ENCODE measurements at places on chromosomes 13 and 19. TPM values are rescaled to one million over a fixed set of nuclear protein-coding genes. Genes with fewer than 3 reads are reported as not detected.

- peak; percentile 73 for DNase-seq
These were observed at the start of gene ZNF507 for GRCh38 chr19:32345261-32346207. Gene ZNF507, plus strand, starts transcription at chr19:32345610. Its CDS starts 7,221 bp downstream, at chr19:32352831.

DNA sequence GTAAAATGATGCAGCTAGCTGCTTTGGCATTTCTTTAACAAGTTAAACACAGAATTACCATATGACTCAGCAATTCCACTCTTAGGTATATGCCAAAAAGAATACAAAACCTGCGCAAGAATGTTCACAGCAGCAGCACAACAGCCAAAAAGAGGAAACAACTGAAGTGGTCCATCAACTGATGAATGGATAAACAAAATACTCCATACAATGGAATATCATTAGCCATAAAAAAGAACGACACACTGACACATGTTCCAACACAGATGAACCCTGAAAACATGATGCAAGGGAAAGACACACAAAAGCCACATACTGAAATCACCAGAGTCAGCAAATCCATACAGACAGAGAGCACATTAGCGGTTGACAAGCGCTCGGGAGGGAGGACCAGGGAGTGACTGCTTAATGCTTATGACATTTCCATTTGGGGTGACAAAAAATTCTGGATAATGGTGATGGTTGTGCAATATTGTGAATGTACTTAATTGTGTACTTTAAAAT, 3.0 kb downstream of the PCID2 start:
- DNase-seq, result no peak

- DNase-seq, result no peak
These were observed 19.1 kb downstream of the DNAJC15 start for GRCh38 chr13:43042410-43042921.

GRCh38 chr13:32225481-32225931, 89.7 kb downstream of the ZAR1L start:
- DNase-seq, result peak; percentile 94

GRCh38 chr13:100124265-100124664, 35.4 kb downstream of the PCCA start:
- no peak for DNase-seq

GRCh38 chr13:22262001-22262885, 591.4 kb downstream of the FGF9 start:
- no peak for DNase-seq

DNA sequence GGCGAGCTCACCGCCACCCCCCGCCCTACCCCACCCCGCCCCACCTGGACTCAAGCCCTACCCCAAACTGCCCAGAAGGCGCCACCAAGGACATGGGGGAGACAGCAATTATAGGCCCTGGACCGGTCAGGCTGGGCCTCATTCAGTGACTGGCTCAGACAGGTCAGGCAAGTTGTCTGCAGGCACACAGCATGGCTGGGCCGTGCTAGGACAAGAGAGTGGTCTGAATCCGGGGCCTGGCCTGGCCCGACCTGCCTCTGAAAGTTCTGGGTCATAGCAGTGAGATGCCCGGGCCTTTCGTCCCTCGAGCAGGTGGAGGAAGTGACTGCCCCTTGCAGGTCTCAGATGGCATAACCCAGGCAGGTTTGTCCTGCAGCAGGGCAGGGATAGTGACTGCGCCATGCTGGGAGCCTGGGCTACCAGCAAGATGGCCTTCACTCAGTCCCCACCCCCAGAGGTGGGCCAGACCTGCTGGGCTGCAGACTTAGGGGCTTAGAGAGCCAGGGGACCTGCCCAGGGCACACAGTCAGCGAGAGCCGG, 21.0 kb downstream of the COMP start:
- DNase-seq, result no peak

DNA sequence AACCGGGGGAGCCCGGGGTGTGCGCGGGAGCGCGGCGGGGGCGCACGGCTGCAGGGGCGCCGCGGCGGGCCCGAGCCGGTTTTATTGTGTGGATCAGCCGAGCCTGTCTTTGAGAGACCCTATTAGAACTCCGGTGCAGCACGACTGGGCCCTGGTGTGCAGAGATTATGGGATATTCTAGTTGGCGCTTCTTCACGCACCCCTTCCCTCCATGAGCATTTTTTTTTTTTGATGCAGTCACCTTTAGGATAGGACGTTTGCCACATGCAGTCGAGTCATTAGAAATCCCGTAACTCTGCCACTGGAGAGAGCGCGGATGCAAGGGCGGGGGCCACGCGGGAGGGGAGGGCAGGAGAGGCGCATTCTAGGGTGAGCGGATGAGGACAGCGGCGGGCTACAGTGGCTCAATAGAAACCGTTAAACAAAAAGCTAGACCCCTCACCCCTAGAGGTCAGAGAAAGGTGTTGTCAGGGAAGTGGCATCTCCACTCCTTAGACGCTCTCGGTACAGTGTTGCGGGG, 3.7 kb downstream of the FGF9 start:
- DNase-seq, result no peak

GRCh38 chr13:46602531-46602930, 49.6 kb downstream of the LRCH1 start:
- no peak for DNase-seq

DNA sequence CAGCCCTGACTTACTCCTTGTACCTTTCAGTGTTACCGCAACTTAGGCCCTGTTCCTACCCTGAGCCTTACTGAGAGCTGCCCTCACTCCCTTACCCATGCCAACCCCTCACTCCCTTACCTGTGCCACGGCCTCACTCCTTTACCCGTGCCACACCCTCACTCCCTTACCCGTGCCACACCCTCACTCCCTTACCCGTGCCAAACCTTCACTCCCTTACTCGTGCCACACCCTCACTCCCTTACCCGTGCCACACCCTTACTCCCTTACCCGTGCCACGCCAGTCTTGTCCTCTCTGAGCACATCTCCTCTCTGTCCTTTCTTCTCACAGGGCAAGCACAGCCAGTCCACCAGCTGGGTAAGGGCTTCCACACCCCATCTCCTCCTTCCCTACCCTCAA, 20.3 kb downstream of the AXL start:
- no peak for DNase-seq

GRCh38 chr19:50750010-50750409, 20.3 kb upstream of the GPR32 start:
- DNase-seq, result no peak

The RNF225 gene
- total RNA-seq, result under 0.01 TPM

The SIGLEC5 gene
- total RNA-seq, result not detected

The ARL11 gene
- not detected for total RNA-seq

The CLEC17A gene
- not detected for total RNA-seq

The ERICH6B gene
- not detected for total RNA-seq

Measured in fibroblast of villous mesenchyme (primary cell).